ENCODE measurements at places on chromosomes 12 and 14. TPM values are rescaled to one million over a fixed set of nuclear protein-coding genes. Genes with fewer than 3 reads are reported as not detected.
A peak's percentile ranks its signal among the peaks of the same experiment; 100 is the strongest.

Gene RPL10L
- not detected for total RNA-seq

Gene CATSPERB
- total RNA-seq = 2.1 TPM

Gene GLIPR1L2
- total RNA-seq = 1.1 TPM

DNA sequence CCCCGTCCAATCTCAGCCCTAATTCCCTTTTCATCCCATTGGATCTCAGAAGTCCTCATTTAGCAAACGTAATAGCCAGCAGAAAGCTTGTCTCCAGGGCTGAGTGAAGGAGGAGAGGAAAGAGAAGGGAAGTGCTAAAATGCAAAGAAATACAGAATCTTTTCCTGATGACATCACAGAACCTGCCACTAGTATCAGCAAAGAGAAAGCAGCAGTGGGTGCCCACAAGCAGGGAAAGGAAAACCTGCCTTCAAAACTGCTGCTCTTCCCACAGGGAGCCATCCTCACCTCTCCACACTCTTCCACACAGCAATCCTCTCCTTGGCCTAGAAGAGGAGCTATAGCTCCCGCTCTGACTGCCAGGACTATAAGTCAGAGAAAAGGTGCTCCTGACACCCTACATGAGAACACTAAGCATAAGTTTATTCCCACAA is 11.3 kb downstream of the MED13L start:
- DNase-seq = no peak

GRCh38 chr12:38411426-38411825 is 94.9 kb downstream of the ALG10B start:
- no peak for DNase-seq

DNA sequence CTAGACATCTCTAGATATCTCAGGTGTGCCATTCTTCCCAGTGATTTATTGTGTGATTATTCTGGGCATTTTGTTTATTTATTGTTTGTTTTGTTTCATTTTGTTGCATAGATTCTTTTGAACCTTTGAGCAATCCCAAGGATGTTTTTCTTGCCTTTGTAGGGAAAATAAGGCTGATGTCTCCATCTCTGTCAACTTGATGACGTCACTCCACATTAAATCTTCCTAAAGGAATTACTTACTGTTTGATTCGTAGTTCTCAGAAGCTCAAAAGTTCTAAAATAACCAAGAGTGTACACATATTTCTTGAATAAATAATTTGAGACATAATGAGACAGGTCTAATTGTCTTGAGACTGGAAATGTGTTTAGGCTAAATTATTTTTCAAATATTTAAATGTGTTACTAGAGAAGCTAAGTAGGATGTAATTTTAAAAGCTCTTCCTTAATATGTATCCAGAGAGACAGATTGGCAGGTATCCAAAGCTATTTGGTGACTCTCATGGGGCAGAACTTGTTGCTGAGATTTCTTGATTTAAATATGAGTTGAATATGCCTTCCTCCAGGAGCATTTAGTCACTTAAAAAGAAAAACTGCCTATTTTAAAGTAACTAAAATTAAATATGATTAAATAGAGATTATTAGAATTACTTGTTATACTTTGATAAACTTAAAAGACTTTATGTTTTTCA is 128.7 kb downstream of the CNTN1 start:
- peak; percentile 10 for DNase-seq

- DNase-seq = no peak
Observed at GRCh38 chr12:120662879-120663278, 22.5 kb downstream of the CABP1 start.

DNA sequence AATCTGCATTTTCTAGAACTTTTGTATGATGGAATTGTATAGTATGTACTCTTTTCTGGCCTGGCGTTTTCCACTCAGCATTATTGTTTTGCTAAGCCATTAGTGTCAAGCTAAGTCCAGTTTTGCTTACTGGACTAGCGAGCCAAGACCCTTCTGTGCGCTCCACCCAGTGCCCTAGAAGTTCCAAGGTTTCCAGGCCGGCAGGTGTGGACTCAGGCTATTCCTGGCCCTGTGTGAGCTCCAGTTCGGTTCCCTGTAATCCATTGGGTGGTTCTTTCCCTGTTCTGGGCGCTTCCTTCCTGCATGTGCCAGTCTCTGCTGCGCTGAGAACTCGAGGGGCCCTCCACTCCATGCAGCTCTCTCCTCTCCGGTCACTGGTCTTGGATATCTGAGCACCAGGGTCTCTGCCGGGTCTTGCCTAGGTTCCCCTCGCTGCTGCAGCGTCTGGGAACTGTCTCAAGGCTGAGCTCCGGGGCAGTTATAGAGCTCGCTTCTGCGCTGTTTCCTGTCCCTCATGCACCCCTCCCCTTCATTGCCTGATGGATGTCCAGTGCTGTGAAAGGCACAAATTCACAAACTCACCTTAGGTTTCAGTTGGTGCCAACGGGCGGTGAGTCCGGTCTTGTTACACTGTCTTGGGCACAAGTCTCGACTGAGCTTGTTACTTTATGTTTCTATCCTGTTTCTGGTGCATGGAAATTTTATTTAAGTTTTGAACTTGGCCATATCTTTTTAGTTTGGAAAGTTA is 100.8 kb downstream of the ADGRD1 start:
- no peak for DNase-seq
